ENCODE measurements at places on chromosomes 12 and 14.

DNA sequence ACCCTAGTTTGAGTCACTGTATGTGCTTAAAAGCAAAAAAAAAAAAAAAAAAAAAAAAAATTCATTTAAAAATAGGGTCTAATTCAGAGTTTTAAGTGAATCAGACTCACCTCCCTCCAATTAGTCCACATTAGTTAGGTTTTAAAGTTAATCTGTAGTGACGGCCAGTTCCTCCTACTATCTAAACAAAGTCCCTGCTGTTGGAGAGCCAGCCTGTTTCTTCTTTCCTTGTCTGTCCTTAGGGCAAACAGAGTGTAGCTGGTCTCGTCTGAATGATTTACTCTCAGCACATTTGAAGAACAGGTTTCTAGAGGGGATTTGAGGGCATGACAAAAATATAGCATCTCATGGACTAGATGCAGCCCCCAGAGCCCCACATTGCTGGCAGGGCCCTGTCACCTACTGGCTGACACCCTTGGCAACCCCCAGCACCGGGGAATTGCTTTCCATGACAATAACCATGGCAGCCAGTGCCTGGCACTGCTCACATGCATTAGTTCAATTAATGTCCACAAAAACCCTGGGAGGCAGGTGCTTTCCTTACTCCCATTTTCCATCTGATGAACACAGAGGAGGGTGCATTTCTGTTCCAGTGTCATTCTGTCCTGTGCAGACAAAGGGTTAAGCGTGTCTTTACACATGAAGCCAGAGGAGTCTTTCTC is 138.3 kb downstream of the PLXNC1 start:
- DNase-seq: no peak

DNA sequence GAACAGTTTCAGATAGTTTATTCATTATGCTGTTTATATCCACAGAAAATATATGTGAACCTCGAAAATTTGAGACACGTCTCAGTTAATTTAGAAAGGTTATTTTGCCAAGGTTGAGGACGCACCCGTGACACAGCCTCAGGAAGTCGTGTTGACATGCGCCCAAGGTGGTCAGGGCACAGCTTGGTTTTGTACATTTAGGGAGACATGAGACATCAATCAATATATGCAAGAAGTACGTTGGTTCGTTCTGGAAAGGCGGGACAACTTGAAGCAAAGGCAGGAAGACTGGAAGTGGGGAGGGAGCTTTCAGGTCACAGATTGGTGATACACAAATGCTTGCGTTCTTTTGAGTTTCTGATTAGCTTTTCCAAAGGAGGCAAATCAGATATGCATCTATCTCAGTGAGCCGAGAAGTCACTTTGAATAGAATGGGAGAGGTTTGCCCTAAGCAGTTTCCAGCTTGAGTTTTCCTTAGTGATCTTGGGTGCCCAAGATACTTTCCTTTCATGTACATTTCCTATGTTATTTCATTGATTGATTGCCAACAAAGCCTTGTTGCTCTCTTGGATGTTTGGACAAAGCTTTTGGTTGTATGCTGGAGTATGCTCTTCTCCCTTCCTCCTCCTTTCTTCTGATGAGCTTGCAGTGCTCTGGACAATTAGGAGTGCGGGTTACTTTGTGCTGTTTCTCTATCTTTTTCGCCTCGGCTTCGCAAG is 3.2 kb downstream of the SNAPC1 start:
- no peak for DNase-seq

DNA sequence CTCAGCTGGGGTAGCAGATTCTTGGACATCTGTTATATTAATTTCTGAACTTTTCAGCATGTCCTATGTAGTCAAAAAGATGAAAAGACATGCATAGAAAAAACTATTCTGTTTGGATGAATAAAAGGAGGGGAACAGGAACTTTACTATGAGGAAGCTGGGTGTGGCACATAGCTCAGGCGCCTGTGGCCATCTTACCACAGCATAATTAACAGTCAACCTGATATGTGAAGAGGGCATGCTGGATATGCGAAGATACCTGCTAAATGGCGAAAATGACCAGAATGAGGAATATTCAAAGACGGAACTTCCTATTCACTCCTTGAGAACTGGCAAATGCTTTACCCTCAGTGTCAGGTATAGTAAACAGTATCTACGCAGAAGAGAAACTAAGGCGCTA is 18.4 kb downstream of the SETD3 start:
- no peak for DNase-seq

DNA sequence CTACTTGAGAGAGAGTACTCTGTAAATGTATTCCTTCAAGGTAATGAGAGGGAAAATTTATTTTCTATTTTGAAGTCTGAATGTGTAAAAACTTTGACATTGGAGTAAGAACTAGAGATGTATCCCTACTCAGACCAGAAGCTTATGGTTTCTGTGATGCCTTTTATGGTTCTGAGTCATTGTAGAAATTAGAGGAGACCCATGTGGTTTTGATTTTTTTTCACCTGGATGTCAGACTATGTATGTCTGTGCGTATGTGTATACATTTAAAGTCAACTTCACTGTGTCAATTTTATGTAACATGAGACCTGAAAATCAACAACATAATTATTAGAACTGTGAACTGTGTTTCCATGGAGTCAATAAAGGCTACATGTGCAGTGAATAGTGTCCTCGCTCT is 302.0 kb downstream of the TRHDE start:
- no peak for DNase-seq

- DNase-seq: no peak
Observed at GRCh38 chr14:76329951-76330350, 46.0 kb upstream of the ESRRB start.

DNA sequence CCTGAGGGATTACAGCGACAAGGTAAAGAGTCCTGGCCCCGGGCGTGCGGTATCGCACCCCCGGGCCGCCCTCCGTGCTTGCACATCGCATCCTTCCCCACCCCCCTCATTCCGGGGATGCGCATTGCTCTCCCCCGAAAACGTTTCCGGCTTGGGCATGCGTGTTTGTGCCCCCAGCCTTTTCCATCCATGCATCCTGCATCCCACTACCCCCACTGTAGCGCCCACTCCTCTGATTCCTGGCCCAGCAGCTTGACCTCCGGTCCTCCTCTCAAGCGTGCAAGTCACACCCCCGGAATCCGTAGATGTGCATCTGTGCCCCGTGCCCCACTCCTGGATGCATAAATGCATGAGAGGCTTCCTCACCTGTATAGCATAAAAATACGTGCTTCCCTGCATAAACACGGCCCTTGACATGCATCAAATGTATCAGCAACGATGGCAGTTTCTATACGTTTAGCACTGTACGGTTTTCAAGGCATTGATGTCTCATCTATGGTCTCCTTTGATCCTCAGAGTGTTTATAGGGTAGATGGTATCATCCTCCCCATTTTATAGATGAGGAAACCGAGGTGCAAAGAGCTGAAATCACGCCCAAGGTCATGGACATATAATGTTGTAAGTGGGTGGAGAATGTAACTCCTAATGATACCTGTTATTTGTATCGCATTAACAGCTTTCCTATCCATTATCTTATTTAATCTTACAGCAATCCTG is 484 bp downstream of the RIC8B start:
- no peak for DNase-seq

Measured in kidney capillary endothelial cell (primary cell).